Stimulated activated CD4-positive, alpha-beta T cell treated with anti-CD3 and anti-CD28 coated beads, Interleukin-15, amount 100 ng/mL, for 1 hour (primary cell): ENCODE measurements at places on chromosomes 5 and 9.

DNA sequence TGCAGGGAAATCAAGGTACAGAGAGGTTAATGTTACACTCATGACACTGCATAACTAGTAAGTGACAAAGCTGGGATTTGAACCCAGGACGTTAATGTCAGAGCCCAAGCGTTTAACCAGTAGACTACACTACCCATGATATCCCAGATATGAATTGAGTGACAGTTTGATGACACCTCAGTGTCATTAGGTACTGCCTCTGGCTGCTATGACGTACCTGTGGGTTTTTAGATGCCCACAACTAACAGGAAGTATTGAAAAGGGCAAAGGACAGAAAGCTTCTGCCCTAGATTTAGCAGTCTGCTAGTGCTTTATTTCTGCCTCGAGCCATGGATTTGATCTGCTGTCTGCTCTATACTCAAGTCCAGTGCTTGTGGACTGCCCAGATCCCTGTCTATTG lies 56.2 kb downstream of the GLRA1 start:
- DNase-seq, result no peak

DNA sequence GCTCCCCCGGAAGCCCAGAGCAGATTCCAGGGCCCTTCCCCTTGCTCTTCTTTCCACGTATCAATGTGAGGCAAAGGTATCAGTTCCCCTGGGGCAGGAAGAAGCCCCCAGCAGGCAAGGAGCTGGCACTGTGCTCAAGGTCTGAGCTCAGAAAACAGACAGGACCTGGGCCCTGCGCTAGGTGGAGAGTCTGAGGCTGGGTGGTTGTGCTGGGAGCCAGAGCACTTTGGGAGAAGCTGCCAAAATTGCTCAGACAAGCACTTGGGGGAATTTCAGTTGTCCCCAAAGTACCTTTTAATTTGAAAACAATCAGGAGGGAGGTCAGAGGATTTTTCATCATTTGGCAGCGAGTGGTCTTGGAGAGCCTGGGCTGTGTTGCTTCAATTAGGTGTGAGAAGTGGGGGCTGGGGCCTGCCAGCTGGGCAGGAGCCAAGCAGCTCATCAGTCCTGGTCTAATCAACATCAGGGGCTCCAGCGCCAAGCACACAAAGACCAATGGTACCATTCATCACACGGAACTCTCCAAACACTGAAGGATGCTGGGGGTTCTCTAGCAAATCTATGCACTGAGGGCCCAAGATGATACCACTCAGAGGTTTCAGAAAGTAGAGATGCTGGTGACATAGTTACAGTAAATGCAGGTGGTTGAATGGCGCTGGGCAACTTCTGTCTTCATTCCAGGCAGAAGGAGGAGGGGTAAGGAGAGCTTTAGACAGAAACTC lies 176.5 kb downstream of the SNX18 start:
- no peak for DNase-seq

- DNase-seq, result no peak
These were observed 8.3 kb downstream of the CRB2 start for GRCh38 chr9:123364241-123364824.

DNA sequence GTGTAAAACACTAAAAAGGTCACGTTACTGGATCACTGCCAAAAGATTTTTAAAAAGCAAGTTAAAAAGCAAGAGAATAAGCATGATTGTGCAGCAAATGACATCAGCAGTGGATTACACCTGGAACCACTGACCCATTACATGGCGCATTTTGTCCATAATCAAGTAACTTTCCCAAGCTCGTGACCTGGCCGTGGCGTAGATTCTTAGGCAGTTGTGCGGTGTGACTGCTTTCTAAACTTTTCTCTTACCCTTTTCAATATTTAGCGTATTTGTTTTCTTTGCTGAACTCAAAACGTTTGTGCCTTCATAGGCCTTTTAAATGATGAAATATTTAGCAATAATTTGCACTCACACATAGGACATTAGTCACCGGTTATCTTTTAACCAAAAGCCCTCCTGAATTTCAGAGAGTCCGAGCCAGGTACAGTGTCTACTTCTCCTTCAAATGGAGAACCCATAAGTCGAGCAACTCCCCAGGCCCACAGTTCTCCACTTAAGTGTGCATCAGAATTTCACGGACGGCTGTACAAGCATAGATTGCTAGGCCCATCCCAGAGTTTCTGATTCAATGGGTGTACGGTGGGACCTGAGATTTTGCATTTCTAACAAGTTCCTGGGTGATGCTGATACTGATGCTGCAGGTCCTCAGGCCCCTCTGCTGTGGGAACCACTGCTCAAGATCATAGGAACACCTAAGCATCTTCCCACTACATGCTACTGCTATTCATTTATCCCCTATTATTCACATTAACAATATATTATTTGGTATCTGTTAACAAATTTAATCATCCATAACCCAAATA lies 144.4 kb downstream of the GLIS3 start:
- no peak for DNase-seq

- DNase-seq, result no peak
These were observed 4.7 kb upstream of the TMEM210 start for GRCh38 chr9:137176302-137177182.

GRCh38 chr9:89804766-89805531 lies 200.1 kb downstream of the GADD45G start:
- DNase-seq, result no peak

DNA sequence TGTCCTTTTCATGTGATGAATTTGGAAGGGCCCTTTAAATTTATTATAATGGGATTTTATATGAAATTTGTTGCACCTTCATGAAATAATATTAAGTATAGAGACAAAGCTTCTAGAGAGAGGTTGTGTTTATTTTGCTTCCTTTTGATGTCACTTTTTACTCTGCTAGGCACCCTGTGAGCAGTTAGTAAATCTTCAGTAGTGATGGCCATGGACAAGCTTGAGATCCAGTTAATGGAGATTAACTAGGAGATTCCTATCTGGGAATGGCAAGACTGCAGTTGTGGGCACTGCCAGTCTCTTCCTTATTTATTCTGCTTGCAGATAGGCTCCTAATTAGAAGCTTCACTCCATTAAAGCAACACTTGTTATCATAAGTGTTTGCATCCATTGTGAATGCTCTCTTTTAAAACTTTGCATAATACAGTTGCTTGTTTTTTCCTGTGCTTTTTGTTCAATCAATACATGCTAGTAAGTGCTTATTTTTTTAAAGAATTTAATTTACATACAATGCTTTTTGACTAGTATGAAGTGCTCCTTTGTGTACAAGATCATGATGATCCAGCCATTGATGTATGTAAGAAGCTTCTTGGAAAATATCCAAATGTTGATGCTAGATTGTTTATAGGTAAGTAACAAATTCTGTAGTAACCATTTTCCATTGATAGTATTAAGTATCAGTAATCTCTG lies 25.9 kb downstream of the UGCG start:
- DNase-seq, result no peak

DNA sequence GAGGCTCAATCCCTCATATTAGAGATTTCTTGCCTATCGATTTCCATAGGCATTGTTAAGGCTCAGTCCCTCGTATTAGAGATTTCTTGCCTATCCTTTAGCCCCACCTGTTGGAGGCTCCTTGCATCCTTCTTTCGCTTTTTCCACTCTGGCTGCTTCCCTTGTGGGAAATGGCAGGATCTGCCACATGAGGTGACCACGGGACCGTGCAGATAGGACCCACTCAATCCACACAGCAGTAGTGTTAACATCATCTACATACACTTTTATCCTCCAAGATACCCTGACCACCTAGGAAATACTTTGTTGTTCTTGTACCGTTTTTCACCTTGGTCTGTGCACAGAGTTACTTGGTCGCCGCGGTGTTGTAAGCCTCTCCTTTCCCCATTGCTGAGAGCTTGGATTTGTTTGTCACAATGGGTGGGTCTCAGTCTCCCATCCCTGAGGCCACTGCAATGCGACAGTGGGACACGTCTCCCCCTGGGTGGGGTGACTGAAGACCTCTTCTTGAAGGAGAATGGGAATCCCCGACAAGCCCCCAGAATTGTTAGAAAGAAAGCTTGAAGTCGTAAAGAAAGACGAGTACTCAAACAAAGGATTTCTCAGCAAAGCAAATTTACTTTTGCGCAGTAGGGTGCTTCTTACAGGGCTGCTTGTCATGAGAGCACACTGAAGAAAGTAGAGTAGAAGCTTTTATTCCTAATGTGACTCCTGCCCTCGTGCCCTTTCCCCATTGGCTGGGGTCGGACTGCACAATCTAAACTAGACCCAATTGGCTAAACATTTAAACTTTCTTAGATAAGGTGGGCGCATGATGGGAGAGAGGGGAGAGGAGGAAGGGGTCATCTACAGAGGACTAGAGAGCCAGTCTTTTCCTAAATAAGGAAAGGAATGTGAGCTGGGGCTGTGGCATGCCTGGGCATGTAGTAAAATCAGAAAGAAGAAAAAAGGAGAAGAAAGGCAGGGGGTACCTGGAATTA lies 19.8 kb downstream of the IFT74 start:
- DNase-seq, result no peak

DNA sequence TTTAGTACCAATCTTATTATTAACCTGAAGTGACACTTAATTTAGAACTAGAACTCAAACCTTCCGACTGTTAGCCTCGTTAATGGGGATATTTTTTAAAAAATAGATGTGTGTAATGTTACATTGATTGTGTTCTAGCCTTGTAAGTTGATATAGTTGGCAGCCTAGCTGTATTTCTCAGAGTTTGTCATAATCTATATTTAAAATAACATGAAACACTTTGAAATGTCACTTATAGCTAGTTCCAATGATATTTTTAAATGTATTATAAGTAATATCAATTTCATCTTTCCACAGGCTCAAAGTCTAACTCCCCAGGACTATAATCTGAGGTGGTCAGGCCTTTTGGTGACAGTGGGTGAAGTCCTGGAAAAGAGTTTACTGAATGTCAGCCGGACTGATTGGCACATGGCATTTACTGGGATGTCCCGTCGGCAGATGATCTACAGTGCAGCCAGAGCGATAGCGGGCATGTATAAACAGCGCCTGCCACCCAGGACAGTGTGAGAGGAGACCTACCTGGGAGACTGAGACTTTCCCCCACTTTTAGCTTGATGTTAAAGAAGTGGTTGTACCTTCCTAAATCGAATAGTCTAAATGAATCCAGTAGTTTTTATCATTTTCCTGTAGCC lies 34.1 kb downstream of the PRRC1 start:
- no peak for DNase-seq

- peak; percentile 39 for DNase-seq
These were observed 530 bp downstream of the BBLN start for GRCh38 chr9:128160603-128160987.

DNA sequence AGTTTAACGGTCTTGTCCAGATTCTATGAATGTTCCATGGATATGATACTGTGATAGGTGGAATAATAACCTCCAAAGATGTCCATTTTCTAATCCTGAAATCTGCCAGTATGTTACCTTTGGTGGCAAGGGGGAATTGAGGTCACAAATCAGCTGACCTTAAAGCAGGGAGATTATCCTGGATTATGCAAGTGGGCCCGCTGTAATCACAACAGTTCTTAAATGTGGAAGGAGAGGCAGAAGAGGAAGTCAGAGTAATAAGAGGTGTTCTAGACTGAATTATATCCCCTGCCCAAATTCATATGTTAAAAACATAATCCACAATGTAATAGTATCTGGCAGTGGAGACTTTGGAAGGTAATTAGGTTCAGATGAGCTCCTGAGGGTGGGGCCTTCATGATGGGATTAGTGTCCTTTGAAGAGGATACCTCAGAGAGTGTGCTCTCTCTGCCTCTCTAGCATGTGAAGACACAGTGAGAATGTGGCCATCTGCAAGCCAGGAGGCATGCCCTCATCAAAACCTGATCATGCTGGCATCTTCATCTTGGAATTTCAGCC lies 47.6 kb upstream of the ZFAND5 start:
- DNase-seq, result no peak

DNA sequence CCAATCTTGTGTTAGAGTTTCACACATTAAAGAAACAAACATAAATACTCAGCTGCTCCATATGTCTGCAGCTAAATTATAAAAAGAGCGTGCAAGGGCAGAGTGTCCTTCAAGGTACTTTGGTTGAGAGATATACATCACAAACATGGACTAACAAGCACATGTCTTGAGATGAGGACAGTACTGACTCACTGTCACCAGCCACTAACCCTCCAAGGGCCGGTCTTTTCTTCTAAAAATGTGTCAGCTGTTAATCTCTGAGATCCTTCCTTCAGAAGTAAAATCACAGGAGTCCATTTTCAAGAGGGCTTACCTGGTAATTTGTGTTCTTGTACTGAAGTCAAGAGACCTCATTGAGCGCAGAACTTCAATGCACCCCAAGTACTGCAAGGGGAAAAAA lies 66.4 kb downstream of the SHC3 start:
- no peak for DNase-seq

DNA sequence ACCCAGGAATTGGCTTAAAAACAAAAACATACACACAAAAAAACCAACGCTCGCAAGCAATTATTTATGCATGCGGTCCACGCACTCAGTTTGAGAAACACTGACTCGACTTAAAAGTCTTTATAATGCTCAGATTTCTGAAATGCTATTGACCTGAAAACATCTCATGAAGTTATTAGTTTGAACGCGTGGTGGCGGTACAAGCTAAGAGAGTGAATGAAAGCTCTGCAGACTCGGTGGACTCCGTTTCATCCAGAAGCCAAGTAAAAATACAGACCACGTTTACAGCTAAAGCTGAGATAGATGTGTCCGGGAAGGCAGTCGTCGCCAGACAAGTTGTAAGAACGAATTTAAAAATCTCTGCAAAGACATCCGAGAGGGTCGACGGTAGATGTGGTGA lies at the start of gene PCDHB6:
TSS of gene PCDHB6 (plus strand) at position 246 of the 400 bp plus-strand sequence. CDS start 201 bp downstream, outside the sequence.
- no peak for DNase-seq

GRCh38 chr5:140243706-140244250 lies 59.1 kb downstream of the PFDN1 start:
- DNase-seq, result no peak

GRCh38 chr5:116536316-116537083 lies 38.1 kb downstream of the SEMA6A start:
- DNase-seq, result no peak

DNA sequence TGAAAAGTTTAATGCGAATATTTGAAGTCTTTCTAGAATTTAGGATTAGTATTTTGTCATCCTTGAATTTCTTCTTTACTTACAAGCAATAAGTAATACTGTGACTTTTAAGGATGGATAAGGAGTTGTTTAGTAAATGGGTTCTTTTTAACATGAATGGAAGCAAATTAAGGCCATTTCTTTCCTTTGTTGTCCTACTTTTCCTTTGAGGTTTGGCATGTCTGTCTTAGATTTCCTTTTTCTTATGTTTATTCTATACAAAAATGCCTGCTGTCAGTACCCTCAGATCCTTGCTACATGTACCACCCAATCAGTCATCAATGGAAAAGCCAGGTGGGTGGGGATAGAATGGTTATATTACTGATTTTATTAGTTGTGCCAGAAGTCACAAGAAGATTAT lies 10.2 kb downstream of the STX17 start:
- DNase-seq, result no peak

DNA sequence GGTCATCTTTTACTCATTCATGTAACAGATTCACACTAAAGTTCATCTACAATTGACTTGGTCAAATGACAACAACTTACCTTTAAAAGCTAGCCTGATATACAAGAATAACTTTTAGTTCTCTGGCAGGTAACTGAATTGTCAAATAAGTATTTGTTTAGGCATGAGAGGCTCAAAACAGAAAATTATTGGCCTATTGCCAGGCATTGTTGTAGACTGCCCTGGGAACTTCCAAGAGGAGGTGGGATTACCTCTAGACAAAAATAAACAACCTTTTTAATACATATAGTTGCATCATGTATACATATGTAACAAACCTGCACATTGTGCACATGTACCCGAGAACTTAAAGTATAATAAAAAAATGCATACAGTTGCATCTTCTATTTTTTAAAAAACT lies 18.2 kb upstream of the SLCO4C1 start:
- no peak for DNase-seq

GRCh38 chr9:13732290-13732689 lies 452.8 kb upstream of the MPDZ start:
- DNase-seq, result no peak

- no peak for DNase-seq
These were observed 166.4 kb upstream of the MVB12B start for GRCh38 chr9:126160067-126160853.
